ENCODE measurements at places on chromosomes 12 and 14. TPM values are rescaled to one million over a fixed set of nuclear protein-coding genes. Genes with fewer than 3 reads are reported as not detected.

SCN8A gene
- total RNA-seq: 23.5 TPM

KLRD1 gene
- total RNA-seq: under 0.01 TPM

CCDC177 gene
- not detected for total RNA-seq

GRCh38 chr12:54159140-54159539 lies 29.6 kb downstream of the SMUG1 start:
- no peak for DNase-seq

DNA sequence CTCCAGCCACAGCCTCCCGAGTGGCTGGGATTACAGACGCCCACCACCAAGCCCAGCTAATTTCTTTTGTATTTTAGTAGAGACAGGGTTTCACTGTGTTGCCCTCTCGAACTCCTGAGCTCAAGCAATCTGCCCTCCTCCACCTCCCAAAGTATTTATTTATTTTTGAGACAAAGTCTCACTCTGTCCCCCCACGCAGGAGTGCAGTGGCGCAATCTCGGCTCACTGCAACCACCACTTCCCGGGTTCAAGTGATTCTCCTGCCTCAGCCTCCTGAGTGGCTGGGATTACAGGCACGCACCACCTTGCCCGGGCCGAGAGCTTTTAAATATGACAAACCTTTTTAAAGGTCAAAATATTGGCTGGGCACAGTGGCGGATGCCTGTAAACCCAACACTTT lies 14.6 kb downstream of the NUMB start:
- no peak for DNase-seq

DNA sequence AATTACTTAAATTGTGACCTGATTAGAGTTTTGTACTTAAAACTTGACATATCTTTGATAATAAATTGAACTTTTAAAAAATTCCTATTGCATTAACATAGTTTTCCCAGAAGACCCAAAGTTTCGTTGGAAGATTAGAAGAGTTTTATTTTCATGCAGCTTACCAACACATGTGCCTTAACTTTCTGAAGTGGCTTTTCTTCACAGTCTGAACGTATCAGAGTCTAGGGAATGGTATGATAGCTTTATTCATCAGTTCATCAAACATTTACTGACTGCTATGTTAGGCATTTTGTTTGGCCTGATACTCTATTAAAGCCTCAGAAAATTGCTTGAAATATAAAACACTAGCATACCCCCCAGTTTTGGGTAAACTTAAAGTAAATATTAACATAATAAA lies 65.2 kb downstream of the MARK3 start:
- no peak for DNase-seq

DNA sequence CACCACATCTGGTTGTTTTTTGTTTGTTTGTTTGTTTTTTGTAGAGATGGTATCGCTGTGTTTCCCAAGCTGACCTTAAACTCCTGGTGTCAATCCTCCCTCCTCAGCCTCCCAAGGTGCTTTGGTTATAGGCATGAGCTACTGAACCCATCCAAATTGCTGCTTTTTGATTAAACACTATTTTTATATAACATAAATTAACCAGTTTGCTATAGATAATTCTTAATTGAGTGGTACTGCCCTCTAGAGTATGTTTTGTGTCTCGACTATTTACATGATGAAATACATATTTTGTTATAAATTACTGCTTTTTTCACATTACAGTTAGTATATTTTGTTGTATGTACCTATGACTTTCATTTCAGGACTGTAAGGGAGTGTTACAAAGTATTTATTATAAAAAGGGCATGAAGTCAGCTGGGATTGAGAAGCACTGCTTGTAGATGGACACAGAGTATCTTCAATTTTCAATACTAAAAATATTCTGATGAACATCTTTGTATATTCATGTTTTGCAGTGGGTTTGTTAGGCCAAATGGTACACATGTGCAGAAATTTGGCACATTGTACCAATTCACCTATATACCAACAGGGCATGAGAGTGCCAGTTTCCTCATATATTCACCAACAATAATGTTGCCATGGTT lies 14.9 kb upstream of the SCAF11 start:
- peak; percentile 29 for DNase-seq

GRCh38 chr14:102805371-102805891 lies 28.2 kb downstream of the TRAF3 start:
- peak; percentile 64 for DNase-seq

GRCh38 chr12:94327809-94328208 lies 131.9 kb downstream of the CEP83 start:
- DNase-seq: peak; percentile 22

- peak; percentile 77 for DNase-seq
Measured at GRCh38 chr12:48618541-48618940, 48.7 kb upstream of the LALBA start.

DNA sequence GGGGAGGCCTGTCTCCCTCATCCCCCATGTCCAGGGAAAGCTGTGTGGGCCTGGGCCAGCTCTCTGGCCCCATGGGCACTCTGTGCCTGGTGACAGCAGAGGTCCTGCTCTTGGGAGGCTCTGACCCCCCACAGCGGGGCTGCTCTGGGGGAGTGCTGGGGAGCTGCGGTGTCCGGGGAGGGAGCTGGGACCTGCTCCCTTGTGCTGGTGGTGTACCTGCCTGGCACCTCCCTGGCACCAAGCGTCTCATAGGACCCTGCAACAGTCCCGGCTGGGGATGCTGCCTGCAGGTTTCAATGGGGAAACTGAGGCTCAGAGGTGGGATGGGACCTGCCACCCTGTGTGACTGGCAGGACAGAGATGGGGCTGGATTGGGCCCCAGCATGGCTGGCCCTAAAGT lies 111.3 kb downstream of the KIF26A start:
- no peak for DNase-seq

Measured in fibroblast of villous mesenchyme (primary cell).